ENCODE measurements at places on chromosomes 3 and 15. TPM values are rescaled to one million over a fixed set of nuclear protein-coding genes. Genes with fewer than 3 reads are reported as not detected.

SLC6A1 gene
- total RNA-seq, result 7.4 TPM

- DNase-seq, result no peak
Measured at GRCh38 chr3:183349421-183350157, 78.8 kb downstream of the MCF2L2 start.

DNA sequence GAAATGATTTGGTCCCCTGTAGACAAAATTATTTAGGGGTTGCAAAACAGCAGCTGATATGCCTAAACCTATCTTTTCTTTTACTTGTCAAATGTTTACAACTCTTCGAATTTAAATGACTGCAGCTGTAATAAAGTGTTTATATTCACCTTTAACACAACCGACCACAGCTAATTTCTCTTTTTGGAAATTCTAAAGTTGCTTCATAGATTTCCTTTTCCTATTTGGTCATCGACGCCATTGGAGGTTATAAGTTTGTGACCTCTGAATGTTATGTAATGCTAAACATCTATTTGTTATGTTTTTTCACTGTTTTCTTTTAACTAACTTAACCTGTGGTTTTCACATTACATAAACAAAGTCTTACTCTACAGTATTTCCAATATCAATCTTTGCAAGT lies 1094.9 kb upstream of the EPHA6 start:
- DNase-seq, result no peak

DNA sequence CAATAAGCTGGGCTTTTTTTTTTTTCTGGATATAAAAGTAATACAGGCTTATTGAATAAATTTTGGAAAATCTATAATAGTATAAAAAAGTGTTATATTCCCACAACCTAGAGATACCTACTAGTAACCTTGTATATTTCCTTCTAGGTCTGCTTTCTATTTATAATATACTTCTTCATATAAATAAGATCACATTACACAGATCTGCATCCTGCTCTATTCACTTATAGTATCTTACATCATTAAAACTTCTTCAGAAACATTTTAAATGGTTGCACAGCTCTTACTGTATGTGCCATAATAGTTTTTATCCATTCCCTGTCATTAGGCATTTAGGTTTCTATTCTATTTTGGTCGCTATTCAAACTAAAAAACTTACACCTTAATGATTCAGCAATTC lies 87.0 kb upstream of the TTBK2 start:
- DNase-seq, result no peak

DNA sequence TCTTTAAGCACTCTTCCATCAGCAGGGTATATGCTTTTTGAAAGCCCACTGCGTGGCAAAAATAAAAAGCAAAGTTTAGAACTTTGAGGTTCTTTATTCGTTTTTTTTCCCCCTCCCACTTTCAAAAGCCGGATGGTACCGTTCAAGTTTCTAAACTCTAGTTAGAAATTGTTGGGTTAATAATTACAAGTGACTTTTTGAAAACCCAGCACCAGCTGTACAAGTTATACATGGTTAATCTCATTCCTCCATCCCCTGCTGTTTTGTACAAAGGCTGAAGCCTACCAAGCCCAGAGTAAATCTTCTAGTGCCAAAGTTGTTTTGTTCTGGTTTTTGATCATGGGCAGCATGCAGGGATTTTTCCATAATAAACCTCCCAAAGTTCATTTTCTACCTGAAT lies 48.6 kb downstream of the WDR72 start:
- no peak for DNase-seq

Data from mucosa of gallbladder (tissue), 1 donor.